ENCODE measurements at places on chromosomes 6 and 20. TPM values are rescaled to one million over a fixed set of nuclear protein-coding genes. Genes with fewer than 3 reads are reported as not detected.

DNA sequence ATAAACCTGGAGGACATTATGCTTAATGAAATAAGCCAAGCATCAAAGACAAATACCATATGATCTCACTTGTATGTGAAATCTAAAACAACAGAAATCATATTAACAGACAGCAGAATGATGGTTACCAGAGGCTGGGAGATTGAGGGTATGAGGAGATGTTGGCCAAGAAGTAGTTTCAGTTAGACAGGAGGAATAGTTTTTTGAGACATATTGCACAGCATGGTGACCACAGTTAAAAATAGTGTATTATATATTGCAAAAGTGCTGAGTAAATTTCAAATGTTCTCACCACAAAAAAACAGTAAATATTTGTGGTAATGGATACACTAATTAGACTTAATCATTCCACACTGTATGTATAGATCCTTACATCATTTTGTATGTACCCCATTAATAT lies 1.8 kb downstream of the GABRR1 start:
- no peak for DNase-seq

TRERF1 gene
- 19.6 TPM for total RNA-seq

OR11A1 gene
- not detected for total RNA-seq

DNA sequence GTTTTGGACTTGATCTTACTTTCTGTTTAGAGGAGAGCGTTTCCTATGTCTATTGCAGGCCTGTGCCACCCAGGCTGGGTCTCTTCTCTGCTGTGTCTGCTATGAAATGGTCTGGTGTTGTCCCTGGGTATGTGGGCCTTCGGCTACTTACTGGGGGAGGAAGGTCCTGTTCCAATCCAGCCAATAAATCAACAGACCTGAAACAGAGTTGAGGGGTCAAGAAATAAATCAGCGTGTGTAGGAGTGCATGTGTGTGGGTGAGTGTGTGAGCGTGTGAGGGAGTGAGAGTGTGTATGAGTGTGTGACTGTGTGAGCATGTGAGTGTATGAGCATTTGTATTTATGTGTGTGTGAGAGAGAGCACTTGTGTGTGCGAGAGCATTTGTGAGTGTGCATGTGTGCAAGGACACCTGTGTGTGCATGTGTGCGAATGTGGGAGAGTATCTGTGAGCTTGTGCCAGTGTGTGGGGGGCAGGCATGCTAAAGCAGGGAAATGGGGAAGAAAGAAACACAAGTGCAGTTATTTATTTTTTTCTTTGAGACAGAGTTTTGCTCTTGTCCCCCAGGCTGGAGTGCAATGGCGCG lies 86.3 kb upstream of the PMEPA1 start:
- no peak for DNase-seq

GRCh38 chr6:170063851-170064602 lies 226.9 kb downstream of the DLL1 start:
- no peak for DNase-seq

DNA sequence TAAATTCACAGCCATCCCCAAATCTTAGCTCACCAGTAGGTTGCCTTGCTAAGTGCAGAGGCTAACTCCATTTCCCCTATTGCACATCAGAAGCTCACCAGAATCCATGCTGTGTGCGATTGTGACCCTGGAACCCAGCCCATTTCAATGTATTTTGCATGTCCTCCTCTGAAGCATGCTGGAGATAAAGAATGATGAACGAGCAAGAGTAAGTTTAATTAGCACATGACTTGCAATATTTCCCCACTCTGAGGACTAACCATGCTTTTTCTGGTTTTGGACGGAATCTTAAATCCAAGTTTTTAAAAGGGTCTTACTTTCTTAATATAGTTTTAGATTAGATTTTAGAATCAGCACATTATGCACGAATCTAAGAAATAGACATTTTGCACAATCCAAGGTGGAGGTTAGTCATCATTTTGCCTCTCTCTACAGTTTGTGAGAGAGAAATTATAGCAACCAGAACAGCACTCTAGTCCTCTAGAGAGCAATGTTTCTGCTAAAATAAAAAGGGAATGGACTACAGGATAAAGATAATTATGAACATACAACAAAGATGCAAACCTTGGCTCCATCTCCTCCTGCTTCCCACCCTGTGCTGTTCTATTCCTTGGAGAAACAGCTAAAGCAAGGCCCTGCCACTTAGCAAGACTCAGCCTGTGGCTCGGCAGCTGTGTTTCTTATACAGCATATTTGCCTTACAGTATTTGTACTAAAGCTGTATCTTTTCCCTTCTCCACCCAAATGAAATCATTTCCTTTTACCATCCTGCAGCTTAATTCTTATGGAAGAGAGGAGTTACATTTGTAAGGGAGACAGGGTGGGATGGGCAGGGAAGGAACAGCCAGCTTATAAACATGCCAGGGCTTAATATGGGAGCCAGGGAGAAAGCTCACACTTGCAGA lies 24.9 kb upstream of the LAMA4 start:
- no peak for DNase-seq

MUC21 gene
- not detected for total RNA-seq

DNA sequence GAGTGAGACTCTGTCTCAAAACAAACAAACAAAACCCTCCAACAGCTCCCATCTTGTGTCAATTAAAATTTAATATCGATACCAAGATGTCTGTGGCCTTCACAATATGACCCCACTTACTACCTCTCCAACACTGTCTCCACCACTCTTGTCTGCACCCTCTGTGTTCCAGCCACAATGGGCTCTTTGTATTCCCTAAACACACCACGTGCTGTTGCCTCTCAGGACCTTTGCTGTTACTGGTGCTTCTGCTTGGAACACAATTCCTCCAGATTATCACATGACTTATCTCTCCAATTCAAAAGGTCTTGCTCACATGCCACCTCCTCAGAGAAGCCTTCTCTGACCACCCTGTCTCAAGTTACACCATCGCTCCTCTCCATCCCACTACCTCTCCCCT lies 6.0 kb upstream of the HCK start:
- no peak for DNase-seq

DNA sequence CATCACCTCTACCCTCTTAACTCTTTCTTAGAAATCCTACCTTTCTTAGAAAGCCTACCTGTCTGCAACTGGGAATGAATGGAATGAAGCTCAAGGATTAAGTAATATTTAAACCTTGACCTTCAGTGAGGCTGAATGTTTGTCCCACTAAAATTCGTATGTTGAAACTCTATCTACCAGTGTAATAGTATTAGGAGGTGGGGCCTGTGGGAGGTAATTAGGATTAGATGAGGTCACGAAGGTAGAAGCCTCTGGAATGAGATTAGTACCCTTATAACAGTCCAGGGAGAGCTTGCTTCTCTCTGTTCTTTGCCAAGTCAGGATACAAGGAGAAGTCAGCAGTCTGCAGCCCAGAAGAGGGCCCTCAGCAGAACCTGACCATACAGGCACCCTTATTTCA lies 158.0 kb downstream of the TENT5A start:
- no peak for DNase-seq

- no peak for DNase-seq
Measured at GRCh38 chr6:1393641-1394283, 4.4 kb downstream of the FOXF2 start.

DNA sequence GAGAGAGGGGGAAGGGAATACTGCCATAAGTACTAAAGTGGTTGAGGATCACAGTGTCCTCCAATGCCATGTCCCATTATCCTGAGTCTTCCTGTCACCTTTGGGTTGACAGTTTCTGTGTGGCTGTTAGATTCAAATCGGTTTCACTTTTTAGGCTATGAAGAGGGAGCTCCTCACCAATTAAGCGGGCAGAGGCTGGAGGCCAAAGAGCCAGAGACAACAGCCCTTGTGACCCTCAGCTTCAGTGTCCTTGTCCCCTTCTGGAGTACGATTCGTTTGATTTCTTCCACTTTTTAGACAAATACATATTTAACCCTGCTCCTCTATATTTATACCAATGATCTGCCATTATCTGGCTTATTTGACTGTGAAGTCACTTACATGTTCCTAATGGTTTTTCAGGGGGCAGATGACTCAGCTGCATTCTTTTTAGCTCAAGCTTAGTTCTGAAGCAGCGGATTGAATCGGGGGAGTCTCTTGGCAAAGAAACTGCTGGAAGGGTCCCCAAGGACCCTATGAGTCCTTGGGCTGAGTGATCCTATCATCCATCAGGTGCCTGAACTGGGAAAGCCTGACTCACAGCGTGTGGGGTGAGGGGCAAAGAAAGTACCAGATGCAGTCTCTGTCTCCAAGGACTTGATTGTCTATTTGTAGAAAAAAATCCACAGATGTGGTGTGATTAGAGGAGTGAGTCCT lies 18.2 kb downstream of the FERMT1 start:
- DNase-seq = no peak

DNA sequence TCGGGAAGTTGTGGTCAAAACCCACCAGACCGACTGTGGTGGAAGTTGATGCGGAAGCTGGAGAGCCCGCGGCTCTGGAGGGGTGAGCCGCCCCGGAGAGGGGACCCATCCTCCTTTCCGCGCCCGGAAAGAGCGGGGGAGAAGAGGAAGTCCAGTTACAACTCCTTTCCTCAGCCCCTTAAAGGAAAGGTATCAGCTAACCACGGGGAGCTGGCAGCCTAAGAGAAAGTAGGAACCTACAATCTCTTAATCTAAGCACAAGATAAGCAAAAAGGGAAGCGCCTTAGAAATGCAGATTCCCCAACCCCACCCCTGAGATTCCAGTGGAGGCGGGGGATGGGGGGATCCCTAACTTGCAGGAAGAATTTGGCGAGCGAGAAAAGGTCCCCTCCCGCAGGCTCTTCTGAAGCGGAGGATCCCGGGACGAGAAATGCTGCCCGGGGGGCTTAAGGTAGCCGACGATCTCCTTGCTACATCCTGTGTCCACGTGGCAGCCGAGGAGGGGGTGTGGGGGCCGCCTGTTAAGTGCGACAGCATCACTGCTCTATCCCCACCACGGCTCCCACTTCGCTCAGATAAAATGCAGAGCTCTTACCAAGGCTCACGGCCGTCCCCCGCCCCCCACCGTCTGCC lies 87.5 kb downstream of the ZFP64 start:
- DNase-seq = no peak

DNA sequence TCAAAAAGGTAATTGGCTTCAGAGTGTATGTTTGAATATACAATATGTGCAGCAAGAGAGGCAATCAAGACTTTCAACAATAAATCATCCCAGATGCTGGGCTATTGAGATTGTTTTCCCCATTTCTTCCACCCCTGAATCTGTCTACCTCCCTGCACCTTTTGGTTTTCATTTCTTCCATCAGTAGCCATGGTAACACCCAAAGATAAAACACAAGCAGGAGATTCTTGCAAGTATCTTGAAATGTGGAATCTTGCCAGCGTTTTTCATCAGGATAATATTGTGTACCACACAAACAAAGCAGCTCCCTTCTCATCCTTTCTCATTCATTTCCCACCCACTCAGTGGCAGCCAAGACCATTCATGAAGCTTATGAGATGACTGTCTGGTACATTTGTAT lies 73.0 kb upstream of the NRSN1 start:
- DNase-seq = no peak

DNA sequence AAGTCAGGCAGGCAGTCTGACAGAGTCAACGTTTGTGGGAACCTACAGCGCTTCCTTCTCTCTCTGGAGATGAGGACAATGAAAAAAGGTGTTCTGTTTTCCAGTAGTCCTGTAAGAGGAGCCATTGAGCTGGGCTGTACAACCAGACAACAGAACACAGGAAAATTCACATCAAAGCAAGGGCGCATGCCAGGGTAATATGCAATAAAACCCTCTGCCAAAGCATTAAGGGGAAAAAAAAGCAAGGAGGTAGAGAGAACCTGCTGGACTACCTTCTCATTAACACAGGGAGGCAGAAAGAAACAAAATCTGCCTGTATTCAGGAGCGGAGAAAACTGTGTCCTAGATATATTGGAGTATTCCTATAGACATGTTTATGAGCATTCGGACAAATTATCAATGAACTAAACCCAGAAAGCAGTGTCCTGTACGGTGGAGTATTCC lies 1.3 kb downstream of the RNF24 start:
- no peak for DNase-seq

DNA sequence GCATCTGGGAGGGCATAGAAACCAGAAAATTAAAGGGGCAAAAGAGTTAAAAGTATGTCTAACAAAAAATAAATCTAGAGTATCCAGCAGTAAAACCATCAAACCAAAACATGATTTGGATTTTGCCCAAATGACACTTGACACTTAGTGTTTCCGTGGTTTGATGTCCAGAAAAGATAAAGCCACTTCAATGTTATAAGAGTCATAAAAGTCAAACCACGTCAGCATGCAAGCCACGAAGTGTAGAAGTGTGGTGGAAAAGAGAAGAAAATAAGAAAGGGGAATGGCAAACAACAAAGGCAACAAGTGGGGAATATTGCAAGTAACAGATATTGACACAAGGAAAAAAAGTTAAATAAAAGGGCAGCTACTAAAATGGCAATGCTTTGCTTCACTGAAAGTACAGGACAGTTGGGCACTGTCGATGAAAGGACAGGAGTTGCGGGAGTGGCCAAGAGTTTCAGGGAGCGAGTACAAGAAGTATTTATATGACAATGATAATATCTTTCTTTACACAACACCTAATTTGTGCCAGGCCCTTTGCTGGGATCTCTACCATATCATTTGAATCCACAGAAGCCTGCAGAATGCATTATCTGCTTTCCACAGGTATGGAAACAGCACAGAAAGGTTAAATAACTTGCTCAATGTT lies 6.3 kb upstream of the HDDC2 start:
- no peak for DNase-seq

DNA sequence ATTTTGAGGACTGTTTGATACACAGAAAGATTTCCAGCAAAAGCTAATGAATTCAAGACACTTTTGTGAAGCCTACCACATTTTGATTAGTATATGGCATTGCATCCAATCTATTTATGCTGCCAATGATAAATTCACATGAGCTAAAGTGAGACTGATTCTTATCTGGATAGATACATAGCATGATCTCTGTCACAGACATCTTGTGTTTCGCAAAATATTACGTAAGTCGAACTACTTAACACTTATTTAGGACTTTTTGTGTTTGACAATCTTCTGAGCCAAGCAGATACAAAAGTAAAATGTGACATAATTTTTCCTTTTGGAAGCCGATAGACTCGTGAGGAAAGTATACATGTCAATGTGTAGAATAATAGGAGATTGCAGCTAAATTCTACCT lies 251.6 kb downstream of the HACE1 start:
- no peak for DNase-seq

WFDC12 gene
- total RNA-seq = not detected

NFYA gene
- 28.1 TPM for total RNA-seq

SIRPG gene
- total RNA-seq = 28.7 TPM

SGK1 gene
- total RNA-seq = 74.0 TPM

- no peak for DNase-seq
Measured at GRCh38 chr6:37507690-37508421, 8.2 kb upstream of the CCDC167 start.

DNA sequence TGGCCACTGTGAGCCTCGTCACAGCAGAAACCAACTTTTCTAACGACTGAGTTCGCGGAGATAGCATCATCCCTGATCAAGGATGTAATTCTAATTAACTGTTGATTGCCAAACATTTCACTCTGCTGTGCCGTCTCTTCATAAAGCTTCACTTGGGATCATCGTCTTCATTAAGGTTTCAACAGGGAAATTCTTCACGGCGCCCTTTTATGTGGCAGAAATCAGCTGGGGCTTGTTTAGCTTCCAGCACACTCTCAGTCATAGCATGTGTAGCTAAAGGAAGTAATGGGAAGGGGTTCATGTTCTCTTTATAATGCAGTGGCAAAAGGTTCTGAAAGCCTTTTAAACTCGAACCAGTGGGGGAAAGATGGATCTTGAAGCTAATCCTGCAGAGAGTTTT lies 8.9 kb upstream of the ADRM1 start:
- DNase-seq = no peak

GRCh38 chr6:167505199-167505598 lies 180.3 kb downstream of the TTLL2 start:
- DNase-seq = no peak

GRCh38 chr20:43690943-43691598 lies 24.2 kb downstream of the MYBL2 start:
- DNase-seq = no peak

GRCh38 chr6:49923826-49924225 lies 40.1 kb downstream of the DEFB114 start:
- DNase-seq = no peak

Data from activated T-helper 2 cell treated with anti-CD3 and anti-CD28 coated beads, Interferon-gamma antibody, Interleukin-2, Interleukin-4, amounts not matched to agents 10 μg/mL and 5 μg/mL and 100 μg/mL, durations not matched to agents 14 hours and 24 hours and 36 hours (primary cell).